ENCODE measurements at places on chromosomes 7 and 10.

GRCh38 chr7:54360075-54360840 is 181.9 kb upstream of the VSTM2A start:
- ATAC-seq, result no peak

DNA sequence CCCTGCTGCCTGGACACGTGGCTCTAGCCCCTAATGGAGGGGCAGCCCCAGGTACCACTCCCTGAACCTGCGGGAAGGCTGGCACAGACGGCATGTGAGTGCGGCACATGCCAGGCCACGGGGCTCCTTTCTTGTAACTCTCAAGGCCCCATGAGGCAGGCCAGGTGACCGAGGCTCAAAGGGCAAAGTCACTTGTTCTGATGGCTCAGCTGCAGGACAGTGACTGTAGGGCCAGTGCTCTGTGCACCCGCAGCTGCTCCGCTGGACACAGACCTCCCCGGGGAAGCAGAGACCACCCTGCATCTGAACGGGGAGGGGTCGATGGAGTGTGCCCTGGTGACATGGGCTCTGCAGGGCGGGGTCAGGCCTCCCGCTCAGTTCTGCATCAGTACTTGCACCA is 55.3 kb downstream of the PTPRE start:
- ATAC-seq, result no peak

DNA sequence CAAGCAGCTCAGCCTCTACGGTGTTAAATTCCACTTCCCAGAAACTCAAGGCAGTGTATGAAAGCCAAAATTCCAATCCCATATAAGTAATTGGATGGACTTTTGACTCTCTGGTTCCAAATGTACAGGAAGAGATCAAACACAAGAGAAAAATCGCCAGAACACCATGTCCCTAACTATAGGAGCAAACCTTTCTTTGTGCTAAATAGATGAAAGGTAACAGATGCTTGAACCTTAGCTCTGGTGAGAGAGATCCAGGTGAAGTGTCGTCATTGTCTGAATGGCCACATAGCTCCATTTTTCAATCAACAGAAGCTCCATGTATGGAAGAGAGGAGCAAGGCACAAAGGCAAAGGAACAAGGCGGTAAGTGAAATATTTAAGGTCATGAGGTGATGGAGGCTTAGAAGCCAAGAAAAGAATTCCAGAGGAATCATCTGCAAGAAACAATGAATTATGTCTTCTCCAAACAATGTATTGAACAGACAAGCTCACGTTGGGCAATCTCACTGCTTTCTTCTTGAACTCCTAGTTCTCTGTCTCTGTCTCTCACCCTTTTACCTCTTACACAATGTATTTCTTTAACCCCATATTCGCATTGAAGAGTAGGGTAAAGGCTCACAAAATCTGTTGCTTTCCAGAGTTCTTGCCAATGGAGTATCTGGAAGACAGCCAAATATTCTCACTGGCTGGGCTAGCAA is 585.1 kb downstream of the GATA3 start:
- ATAC-seq, result no peak

GRCh38 chr10:133254421-133255120 is 16.9 kb downstream of the VENTX start:
- ATAC-seq, result no peak

- ATAC-seq, result no peak
Observed at GRCh38 chr10:83357627-83358026, 781.7 kb upstream of the GHITM start.

GRCh38 chr10:2878818-2879217 is 188.5 kb upstream of the PFKP start:
- ATAC-seq, result no peak

DNA sequence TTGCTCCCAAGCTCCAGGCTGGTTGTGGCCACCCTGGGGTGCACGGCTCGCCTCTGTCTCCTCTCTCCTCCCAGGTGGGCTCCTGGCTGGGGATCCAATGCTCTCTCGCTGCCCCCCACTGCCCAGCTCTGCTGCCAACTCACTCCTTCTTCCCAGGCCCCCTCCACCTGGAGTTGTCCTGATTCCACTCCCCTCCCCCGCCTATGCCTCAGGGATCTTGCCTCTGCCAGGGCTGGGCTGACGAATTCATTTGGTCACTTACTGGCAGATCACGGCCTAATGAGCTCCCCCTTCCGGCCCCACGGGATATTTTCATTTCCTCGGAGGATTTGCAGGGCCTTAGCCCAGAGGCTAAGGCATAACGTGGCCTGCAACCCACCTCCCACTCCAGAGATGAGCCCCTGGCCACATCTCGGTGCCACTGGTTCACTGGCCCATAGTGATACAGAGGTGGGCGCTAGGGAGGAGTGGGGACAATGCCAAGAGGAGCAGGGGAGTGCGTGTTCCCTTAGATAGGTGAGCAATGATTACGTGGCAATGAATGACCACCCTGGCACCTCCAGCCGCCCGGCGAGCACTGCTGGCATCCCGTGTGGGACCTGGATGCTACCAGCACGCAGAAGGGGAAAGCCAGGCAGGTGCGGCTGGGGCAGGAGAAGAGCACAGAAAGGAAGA is 344.6 kb upstream of the SHH start:
- no peak for ATAC-seq

DNA sequence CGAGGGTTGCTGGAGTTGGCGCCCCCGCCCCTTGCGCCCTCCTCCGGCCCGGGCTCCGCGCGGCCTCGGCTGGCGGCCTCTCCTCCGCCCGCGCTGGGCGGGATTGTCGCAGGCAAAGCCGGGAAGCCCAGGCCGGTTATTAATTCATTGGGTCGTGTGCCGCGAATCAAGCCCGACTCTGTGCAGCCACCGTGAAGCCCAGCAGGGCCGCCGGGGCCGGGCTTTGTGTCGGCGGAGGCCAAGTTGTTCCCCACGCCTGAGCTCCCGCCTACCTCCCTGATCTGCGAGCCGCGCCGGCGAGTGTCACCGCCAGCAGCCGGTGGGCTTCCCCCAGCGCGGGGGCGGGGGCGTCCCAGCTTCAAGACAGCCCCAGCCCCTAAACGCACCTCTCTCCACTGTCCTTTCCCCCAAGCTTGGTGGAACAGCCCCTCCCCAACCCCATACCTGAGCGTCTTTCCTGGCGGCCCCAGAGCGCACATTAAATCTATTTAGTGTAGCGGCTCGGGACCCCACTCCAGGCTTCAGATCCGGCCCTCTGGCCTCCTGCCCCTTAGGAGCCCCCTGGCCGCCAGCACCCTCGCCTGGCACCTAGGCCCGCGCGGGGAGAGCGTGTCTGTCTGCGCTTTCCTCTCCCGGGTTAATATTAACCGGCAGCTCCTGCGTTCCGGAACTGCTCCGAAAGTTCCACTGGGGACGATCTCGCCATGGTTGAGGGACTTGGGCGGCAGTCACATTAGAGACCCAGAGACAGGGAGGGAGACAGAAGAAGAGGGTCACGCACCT is 3.5 kb downstream of the SHH start:
- ATAC-seq, result no peak

GRCh38 chr10:29746080-29746797 is 111.5 kb upstream of the SVIL start:
- no peak for ATAC-seq

- ATAC-seq, result no peak
Observed at GRCh38 chr7:129493555-129493954, 8.8 kb upstream of the SMKR1 start.

DNA sequence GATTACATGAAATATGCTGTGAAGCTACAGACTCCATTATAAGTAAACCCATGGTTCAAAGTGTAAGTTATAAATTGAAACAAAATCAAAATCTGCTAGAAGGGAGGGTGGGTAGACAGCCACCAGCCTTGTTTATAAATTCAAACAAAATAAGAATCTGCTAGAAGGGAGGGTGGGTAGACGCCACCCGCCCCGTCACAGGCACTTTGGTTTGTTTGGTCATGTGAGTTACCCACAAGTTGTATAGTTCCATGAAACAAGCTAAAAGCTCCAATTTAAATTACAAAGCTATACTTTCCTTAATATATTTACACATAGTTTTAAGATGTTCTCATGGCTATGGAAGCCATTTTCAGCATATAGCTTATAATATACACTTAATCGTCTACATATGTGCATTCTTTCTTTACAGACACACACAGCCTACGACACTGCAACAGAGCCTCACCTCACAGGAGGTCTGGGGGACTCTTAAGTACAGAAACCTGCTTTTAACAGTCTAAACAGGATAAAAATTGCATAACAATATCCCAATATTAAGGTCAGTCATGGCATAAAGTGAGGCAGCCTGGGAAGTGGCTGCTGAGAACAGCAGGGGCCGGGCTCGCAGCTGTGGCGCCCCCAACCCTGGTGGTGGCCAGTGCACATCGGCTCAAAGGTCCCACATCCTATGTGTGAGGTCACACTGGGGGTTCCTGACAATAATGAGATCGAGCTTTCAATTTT is 28.1 kb upstream of the NCAPG2 start:
- no peak for ATAC-seq

DNA sequence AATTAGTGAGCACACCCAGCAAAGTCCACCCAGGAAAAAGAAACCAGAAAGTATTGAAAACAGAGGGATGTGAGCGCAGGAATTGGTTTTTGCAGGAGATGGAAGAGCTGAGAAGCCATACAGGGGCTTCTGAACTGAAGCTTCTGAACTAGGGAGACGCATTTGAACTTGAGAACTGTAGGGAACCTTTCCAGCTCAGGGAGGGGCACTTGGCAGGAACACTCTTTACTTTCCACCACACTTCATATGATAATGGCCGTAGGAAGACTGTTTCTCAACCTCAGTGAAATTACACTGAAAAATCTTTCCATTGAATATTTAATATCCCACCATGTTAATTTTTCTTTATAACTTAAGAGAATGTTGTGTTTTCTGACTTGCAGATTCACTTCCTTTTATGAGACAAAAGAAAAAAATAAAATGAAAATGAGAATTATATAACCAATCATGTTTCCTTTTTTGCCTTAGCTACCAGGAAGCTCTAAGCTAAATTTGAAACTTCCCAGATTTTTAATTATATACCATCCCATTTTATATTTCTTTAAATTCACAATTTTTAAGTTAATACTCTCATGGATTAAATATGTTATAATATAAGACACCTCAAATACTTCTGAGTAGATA is 98.3 kb upstream of the TCF7L2 start:
- ATAC-seq, result no peak

DNA sequence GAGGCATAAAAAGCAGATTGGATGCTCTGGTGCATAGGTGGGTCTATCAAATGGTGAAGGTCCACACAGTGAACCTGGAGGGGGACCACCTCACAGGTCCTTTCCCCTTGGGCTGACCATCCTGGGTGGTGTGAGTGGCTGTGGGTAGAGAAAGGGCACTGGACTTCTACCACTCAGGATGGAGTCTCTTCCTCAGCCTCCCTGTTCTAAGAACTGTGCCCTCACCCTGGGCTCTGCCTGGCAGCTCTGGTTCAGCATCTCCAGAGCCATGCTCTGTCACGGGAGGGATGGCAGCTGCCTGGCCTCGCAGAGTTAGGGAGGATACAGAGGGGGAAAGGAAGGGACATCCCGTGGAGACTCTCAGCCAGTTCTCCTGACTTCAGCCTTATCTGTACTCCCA is 121.8 kb downstream of the TAX1BP1 start:
- no peak for ATAC-seq

DNA sequence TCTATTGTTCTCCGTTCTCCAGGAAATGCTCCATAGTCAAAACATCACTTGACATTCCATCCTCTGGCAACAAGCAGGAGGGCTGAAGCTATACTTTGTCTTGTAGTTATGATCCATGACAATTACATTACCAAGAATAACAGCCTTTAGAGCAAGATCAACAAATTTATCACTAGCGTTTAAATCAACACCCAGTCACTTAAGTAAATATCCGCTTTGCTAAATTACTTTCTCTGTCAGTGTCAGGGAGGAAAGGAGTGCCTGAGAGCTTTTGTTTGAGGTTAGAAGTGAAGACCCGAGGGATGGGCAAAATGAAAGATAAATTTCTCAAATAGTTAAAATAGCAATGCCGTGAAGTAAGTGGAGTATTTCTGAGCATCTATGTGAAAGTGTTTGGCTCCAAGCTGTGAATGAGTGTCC is 236.1 kb upstream of the BMPER start:
- no peak for ATAC-seq

- ATAC-seq, result no peak
Observed at GRCh38 chr7:120165227-120165626, 107.7 kb upstream of the KCND2 start.

GRCh38 chr10:100392686-100393003 is 45.6 kb downstream of the SCD start:
- ATAC-seq, result no peak

GRCh38 chr7:141884539-141885225 is 31.5 kb upstream of the OR9A4 start:
- peak; percentile 38 for ATAC-seq

GRCh38 chr10:127398140-127398970 is 150.8 kb upstream of the NPS start:
- ATAC-seq, result no peak

- no peak for ATAC-seq
Observed at GRCh38 chr10:58942724-58943123, 233.7 kb upstream of the PHYHIPL start.

- no peak for ATAC-seq
Observed at GRCh38 chr10:47457826-47458225, 26.1 kb downstream of the ANXA8 start.

DNA sequence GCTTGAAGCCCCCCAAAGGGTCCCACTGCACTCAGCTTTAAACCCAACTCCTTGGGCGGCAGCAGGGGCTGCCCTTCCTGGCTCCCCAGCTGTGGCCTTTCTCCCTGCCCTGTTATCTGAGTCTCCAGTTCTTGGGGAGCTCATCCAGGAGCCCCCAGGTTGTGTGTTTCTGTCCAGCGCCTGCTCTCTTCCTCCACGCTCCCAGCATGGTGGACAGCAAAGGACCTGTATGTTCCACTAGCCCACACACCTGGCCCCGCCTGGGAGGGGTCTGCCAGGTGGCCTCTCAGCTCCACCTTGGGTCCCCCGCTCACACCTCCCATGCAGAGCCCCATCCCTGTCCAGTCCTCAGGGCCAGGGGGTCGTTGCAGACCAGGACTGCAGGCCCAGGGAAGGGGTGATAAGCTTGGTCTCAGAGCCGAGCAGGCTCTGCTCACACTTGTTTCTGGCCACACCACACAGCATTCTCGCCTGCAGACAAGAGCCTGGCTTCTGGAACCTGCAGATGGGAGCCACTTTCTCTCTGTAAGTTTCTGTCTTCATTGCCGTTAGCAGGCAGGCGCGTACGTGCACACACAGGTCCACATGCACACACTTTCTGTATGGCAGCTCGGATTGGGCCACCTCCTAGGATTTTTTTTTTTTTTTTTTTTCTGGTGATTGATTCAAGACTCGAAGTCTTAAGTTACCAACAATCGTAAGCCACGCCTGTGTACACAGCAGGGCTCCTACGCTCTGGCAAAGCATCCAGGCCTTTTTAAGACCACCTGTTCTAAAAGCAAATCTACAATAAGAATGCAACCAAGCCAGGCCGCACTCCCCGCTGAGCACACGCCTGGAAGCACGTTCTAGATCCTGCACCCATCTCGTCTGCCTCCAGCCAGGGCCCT is 104.6 kb downstream of the CYTH3 start:
- ATAC-seq, result no peak

DNA sequence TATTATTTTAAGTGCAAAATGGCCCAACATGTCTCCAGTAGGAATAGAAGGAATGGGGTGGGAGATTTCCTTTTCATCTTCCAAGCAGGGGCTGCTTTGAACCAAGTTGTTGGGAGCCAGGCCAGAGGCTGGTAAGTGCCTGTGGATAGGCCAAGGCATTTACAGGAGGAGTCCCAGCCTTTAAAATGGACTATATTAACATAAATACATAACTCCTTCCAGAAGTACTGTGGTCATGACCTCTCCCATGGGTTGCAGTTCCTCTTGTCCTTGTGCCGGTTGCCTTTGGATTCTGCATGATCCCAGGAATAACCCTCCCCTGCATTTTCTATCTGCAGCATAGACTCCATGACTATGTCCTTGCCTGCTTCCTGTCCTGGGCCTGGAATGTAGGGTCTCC is 95.8 kb downstream of the SEC23IP start:
- ATAC-seq, result no peak

- peak; percentile 50 for ATAC-seq
Observed at GRCh38 chr7:28178599-28178998, 2.0 kb downstream of the JAZF1 start.
